ENCODE measurements at places on chromosomes 16 and 17.

DNA sequence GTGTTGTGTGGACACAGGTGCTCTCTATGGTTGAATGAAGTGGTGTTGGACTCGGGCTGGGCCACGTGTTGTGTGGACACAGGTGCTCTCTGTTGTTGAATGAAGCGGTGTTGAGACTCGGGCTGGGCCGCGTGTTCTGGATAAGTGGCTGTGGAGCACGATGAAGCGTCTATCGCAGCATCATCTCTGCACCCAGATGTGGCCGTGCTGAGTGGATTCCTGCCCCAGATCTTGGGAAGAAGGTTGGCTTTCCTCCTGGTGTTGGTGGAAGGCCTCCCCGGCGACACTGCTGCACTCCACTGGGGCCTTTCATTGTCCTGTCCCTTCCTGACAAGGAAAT lies 69.1 kb downstream of the RPTOR start:
- DNase-seq = no peak

GRCh38 chr17:45088741-45089140 lies 27.6 kb downstream of the NMT1 start:
- no peak for DNase-seq

- DNase-seq = no peak
Observed at GRCh38 chr16:52035436-52035835, 511.5 kb downstream of the TOX3 start.

DNA sequence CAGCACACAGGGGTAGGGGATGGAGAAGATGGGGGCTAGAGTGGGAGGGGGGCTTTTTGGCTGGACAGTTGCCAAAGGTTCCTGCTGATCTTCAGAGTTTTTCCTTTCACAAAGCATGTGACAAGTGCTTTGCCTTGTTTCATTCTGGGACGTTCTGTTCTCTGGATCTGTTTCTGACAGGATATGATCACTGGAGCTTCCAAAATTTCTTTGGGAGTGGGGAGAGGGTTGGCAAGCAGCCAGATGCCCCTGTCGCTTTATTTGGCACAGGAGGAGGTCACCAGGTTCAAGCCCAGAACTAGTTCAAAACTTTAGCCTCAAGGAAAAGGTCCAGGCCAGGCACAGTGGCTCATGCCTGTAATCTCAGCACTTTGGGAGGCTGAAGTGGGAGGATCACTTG lies 68.5 kb upstream of the TBX2 start:
- no peak for DNase-seq

DNA sequence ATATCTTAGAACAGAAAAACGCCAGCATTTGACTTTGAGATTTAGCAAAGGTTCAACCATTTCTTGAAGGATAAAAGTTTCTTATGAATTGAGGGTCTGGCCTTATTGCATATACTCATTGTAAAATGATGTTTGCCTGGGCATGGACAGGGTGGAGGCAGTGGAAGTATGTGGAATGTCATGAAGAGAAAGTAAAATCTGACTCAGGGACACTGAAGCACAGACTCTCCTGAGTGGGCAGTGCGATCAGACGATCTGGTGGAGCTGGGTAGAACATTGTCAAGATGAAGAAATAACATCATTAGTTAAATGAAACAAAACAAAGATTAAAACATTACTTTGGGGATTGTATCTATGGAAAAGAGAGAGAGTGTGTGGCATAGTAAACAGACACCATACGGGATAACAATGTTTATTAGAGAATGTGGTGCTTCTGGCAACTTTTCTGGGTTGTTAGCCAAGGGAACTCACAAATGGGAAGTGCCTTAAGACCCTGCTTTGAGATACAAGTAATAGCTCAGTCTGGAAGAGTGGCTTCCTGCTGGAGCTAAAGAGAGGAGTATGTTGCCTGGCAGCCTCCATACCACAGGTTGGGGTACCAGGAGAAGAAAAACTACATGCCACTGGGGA lies 4.4 kb downstream of the MAP3K3 start:
- no peak for DNase-seq

- DNase-seq = no peak
Observed at GRCh38 chr17:15288859-15289258, 23.7 kb upstream of the PMP22 start.

DNA sequence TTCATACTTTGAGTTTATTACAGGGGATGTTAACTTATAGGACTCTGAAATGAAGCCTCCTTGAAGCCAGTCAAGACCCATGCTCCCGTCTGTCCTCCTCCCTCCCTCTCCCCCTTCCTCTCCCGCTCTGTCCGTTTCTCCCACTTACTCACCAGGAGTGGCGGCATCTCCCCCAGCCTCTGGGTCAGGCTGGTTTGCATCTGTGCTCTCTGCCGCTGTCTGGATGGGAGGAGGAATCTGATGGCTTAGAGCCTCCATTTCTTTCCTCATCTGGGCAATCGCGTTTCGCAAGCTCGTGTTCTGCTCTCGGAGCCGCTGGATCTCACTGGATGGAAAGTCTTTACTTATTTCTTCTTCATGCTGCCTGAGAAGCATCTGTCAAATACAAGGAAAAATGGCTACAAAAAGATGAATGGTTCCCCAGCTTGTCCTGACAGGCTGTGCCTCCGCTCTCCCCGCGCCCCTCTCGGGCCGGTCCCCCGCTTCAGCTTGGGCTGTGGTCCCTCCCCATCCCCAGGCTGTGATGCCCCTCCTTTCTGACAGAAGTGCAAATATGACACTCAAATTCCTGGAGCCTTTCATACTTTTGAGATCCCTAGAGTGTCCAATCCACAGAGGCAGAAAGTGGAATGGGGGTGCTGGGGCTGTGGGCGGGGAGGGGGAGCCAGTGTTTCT lies 40.0 kb downstream of the CCDC57 start:
- DNase-seq = no peak

GRCh38 chr17:31163091-31163781 lies 68.5 kb downstream of the NF1 start:
- no peak for DNase-seq

DNA sequence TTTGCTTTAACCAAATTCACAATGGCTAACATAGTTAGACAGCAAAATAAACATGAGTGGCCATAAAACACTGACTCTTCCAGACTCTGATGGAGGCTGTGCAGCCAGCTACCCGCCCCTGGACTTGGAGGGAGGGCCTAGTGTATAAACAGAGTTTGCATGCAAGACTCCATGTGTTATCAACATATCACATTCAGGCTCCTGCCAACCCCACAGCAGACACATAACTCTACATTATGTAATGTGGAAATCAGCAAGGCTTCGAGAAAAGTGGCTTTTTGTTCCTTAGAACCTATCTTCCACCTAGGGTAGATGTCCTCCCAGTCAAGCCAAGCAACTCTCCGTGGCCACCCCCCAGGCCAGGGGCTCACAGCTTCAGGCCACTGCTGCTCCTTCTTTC lies 19.3 kb upstream of the SOX9 start:
- no peak for DNase-seq

GRCh38 chr17:64506576-64507412 lies at the start of gene CEP95:
TSS of gene CEP95 (plus strand) at chr17:64506977. CDS start at chr17:64507098, 121 bp downstream.
- DNase-seq = peak; percentile 93

GRCh38 chr17:80796430-80796861 lies 195.2 kb upstream of the CHMP6 start:
- no peak for DNase-seq

GRCh38 chr17:81508639-81509206 lies 3.9 kb downstream of the ACTG1 start:
- no peak for DNase-seq

- DNase-seq = no peak
Observed at GRCh38 chr17:51672065-51672464, 411.7 kb downstream of the UTP18 start.

- DNase-seq = no peak
Observed at GRCh38 chr17:83179374-83179773, 100.0 kb downstream of the METRNL start.

- DNase-seq = no peak
Observed at GRCh38 chr17:21345236-21345635, 30.9 kb upstream of the KCNJ12 start.

DNA sequence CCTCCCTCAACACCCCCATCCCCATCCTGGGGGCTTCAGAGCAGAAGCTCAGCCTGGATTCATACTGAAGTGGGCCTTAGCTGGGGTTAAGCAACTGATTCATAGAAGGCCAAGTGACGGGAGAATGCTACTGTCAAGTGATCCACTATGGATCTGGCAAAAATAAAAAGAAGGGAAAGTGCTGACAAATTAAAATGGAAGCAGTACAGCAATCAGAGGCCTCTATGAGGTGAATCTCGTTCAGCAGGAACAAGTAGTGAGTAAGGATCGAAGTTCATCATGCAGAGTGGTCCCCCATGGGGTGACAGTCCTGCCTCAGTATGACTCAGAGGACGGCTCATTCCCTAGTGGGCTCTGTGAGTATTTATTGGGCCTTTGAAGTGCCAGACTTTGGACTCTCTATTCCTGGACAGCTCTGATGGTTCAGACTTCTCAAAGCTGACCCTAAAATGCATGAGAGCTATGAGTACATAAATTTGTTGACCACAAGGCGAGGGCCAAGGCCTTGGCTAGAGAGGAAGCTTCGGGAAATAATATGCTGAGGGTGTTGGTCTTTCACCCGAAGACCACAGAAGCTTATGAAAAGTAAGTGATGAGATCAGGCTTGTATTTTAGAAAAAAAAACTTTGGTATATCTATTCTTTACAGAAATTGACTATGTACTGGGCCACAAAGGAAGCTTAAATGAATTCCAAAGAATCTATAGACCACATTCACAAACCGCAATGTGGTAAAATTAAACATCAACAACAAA lies 5.3 kb upstream of the NSMCE1 start:
- no peak for DNase-seq

DNA sequence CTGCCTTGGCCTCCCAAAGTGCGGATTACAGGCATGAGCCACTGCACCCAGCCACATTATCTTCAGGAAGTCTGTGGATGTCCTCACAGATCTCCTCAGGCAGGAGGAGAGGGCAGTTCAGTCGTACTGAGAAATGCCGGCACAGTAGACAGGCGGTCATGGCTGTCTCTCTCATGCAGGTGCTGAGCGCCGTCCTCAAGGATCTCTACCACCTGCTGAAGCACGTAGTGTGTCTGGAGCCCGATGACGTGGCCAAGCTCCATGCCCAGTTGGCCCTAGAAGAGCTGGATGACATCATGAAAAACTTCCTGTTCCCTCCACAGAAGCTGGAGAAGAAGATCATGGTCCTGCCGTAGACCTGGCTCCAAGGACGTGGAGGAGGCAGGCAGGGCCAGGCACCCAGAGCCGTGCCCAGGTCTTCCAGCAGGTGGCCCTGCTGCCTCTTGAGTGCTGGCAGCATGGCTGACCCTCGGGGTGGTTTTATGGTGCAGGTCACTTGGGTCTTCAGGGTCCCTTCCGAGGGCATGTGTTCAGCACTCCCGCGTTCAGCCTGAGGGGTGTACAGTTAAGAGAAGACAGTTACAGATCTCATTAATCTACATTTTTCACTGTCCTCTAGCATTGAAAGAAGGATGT lies 22.0 kb upstream of the HAS3 start:
- no peak for DNase-seq

- DNase-seq = no peak
Observed at GRCh38 chr17:73209436-73209835, 16.6 kb downstream of the COG1 start.

DNA sequence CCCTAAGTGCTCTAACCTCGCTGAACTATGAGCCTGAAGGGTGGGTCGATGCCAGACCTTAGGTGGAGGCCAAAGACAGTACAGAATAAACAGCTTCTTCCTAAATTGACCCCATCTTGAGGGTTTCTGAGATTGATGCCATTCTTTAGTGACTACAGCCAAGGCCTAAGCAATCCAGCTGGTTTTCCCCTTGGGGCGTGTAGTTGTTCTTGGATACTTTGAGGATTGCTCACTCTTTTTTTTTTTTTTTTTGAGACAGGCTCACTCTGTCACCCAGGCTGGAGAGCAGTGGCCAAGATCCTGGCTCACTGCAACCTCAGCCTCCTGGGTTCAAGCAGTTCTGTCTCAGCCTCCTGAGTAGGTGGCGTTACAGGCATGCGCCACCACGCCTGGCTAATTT lies 2.0 kb downstream of the OVCA2 start:
- DNase-seq = no peak

- DNase-seq = no peak
Observed at GRCh38 chr16:31130899-31131298, 4.6 kb downstream of the PRSS8 start.

DNA sequence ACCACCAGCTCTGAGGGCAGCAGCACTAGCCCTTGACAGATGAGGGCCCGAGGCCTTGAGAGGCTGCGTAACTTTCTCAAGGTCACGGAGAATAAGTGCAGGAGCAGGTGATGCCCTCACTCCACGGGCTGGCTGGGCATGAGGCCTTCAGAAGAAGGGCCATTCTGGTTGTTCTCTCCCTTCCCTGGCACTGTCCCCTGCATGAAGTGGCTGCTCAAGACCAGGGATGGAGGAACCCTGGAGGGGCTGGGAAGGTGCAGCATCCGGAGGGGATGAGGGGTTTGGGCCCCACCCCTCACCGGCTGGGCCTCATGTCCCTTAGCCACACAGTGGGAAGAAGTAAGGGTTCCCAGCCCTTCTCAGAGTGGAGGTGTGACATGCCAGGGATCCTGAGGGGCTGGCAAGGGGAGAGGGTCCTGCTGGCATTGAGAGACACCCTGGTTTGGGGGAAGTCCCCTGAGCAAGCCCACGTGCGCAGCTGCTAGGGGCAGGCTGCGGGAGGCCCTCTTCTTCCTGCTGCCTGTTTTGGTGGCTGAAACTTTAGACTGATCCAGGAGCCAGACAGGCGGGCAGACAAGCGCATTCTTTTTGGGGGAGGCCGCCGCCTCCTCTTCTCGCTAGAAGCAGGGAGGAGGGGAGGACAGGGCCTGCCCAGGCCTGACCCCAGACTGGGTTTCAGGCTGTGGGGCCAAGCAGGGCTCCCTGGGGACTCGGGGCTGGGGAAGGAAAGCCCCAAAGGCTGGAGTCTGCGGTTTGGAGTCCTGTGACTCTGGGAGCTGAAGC lies 74.0 kb downstream of the N4BP1 start:
- no peak for DNase-seq

GRCh38 chr16:88070989-88071625 lies 119.9 kb downstream of the BANP start:
- no peak for DNase-seq

DNA sequence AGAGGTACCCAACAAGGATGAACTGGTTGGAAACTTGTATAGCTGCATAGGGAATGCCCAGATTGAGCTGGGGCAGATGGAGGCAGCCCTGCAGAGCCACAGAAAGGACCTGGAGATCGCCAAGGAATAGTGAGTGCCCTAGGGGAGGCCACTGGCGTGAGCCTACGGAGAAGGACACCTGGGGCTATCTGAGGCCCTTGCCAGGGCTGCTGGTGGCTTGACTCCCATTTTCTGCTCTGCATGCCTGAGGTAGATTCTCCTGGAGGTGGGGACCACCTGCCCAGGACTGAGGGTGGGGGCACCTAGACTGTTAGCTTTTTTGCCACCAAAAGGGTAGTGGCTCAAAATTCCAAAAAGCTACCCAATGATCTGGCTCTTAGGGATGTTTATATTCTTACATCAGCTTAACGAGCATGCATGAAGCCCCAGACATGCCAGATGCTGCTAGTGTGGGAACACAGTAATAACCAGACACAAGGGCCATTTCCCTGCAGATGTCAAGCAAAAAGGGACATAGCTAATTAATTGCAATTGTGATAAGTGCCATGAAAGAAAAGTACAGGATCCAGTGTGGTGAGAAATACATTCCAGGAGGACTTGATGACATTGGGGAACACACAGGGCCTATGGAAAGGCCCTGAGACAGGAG lies 8.8 kb downstream of the ODAD4 start:
- no peak for DNase-seq
